ENCODE measurements at places on chromosomes 2 and 18.

GRCh38 chr2:80193566-80193965 lies 111.0 kb downstream of the LRRTM1 start:
- DNase-seq: no peak

- DNase-seq: peak; percentile 83
Measured at GRCh38 chr2:71157124-71157793, 26.8 kb downstream of the MPHOSPH10 start.

DNA sequence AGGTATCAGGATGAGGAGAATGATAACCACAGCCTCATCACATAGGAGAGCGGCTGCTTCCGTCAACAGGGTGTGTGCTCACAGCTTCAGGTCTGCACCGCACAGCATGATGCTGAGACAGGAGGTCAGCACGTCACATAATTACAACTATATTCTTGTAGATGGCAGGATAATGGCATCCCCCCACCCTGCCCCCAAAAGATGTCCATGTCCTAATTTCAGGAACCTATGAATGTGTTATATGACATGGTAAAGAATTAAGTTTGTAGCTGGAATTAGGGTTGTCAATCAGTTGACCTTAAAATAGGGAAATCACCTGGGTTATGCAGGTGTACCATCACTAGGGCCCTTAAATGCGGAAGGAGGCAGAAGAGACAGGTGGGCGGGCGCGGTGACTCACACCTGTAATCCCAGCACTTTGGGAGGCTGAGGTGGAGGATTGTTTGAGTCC lies 73.9 kb downstream of the ARL4C start:
- DNase-seq: peak; percentile 83

GRCh38 chr2:98598781-98599428 lies 9.4 kb downstream of the COA5 start:
- DNase-seq: no peak

DNA sequence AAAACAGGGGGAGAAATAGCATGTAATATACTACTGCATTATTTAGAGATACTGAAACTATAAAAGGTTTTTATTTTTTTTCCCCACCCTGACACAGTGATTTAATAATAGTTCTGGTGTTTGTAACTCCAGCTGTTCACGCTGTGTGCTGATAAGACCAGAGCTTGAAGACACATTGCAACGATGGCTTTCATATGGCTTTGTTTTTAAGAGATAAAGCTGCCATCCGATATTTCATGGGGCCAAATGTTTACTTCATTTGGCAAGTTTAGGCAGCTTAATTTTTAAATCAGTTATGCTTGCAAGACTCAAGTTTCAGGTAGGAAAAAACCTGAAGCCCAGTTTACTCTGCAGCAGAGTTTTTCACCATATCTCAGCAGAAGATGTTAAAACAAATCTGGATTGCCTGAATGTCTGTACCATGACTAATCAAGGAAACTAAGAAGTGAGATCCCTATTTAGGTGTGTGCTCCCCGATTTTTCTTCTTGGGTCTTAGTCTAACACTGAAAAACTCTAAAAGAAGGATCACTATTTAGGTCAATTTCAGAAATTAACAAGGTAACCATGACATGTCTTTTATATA lies 508.6 kb downstream of the PARD3B start:
- no peak for DNase-seq

DNA sequence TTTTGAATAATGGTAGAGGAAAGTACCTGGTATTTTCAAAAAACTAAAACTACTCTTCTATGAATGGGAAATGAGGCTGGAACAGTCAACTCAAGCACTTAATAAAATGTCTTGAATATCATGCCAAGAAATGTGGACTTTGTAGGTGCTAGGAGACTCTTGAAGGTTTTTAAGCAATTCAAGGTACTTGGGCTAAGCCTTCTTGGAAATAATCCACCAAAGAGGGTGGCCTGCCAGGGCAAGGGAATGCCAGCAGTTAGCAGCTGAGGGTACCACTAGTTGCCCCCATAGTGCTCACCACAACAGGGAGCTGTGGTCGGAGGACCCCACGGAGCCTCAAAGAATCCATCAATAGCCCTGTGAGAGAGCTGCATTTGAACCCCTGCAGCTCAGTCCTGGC lies 14.6 kb upstream of the ACYP2 start:
- no peak for DNase-seq

DNA sequence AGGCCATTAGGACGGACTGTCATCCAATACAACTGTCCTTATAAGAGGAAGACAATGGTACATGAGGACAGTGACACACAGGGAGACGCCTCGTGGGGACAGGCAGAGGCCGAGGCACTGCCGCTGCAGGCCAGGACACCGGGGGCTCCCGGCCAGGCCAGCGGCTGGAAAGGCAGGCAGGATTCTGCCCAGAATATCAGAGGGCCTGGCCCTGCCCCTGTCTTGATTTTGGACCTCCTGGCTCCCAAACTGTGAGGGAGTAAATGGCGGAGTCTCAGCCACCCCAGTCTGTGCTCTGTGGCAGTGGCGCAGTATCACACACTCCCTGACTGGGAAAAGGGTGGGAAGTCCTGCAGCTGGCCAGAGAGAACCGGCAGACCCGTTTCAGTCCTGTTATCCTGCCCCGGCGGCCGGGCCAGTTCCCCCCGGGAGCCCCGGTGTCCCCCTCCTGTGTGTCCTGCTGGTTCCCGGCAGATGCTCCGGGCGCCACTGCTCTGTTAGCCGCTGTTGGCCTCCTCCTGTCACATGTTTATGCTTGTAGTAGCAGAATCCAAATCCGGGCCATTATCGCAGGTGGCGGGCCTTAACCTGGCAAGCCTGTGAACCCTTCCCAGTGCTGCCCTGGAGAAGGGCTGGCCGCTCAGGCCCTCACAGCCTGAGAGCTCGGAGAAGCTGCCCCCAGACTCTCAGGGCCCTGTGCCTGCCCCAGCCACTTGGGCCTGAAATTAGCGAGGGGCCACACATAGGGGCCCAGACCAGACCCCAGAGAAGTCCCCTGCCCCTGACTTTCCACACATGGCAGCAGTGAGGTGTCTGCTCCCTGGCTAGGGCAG lies 31.4 kb upstream of the TAF1B start:
- peak; percentile 59 for DNase-seq

GRCh38 chr2:102187496-102188150 lies 800 bp downstream of the IL1RL2 start:
- peak; percentile 83 for DNase-seq

- no peak for DNase-seq
Measured at GRCh38 chr2:74093840-74094239, 53.9 kb downstream of the BOLA3 start.

DNA sequence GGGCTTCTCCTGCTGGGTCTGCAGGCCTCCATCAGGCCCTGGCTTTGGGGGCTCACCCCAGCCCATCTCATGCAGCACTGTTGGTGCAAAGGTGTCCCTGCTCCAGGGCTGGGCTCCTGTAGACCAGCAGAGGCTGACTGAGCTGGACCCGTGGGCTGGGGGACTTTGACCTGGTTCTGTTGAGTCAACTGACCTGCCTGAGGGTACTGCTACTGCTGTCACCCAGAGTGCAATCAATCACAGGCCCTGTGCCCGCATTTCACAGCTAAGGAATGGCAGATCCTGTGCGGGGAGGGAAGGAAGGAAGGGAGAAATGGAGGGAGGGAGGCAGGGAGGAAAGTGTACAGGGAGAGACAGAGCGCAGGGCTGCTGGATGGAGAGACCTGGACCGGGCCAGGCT lies 136.8 kb downstream of the TPO start:
- no peak for DNase-seq

DNA sequence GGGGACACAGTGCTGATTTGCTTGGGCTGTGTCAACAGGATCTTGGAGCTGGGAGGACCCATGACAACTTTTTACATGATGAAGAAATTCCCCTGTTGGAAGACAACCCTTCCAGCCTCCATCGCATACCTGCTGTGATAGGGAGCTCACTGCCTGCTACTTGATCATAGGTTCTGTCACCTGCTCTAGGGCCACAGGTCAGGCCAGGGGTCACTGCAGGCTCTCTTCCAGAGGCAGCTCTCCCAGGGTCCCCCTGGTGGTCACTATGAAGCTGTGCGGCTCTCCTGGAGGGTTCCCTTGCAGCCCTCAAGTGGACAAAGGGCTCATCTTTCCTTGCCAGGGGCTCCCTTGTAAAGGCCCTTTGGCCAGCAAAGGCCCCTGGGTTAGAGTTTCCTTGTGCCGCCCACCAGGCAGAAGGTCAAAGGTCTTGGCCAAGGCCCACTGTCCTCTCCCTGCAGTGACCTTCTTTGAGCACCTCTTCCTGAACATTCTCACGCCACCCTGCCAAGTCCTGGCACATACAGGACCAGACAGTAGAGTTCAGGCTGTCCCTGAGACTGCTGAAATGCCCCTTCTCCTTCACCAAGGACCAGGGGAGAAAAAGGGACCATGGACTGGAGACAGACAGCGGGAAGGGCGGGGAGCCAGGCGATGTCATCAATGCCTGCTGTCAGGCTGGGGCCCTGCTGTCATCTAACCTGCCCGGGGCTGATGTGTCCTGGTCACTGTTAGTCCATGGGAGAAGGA lies 345.1 kb downstream of the DYSF start:
- peak; percentile 58 for DNase-seq

- no peak for DNase-seq
Measured at GRCh38 chr2:56009758-56010458, 86.3 kb upstream of the EFEMP1 start.

DNA sequence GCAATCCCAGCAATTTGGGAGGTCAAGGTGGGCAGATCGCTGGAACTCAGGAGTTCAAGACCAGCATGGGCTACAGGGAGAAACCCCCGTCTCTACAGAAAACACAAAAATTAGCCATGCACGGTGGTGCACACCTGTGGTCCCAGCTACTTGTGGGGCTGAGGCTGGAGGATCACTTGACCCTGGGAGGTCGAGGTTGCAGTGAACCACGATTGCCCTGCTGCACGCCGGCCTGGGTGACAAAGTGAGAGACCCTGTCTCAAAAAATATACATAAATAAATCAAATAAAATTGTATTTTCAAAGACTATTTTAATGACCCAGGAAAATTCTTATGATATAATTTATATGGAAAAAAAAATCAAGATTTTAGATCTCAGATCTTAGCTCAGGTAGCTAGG lies 191.5 kb downstream of the ZFP36L2 start:
- DNase-seq: no peak

DNA sequence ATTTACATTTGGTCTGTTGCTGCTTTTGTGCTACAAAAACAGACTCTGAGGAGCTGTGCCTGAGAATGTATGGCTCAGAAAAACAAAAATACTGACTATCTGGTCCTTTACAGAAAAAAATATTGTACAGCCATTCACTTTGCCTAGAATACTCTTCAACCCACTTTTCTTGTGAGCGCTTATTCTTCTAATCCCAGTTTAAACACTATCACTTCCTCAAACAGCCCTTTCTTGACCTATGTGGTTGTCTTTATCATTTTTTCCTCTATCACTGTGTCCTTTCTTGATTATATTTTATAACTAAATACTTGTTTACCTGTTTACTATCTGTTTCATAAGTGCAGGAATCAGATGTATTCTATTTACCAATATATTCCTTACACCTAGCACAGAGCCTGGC lies 33.5 kb downstream of the CUL3 start:
- DNase-seq: no peak

Measured in activated effector memory CD4-positive, alpha-beta T cell treated with anti-CD3 and anti-CD28 coated beads, Interleukin-2, amount 50 U/mL, for 16 hours (primary cell).